ENCODE measurements at places on chromosomes 3 and 15.

DNA sequence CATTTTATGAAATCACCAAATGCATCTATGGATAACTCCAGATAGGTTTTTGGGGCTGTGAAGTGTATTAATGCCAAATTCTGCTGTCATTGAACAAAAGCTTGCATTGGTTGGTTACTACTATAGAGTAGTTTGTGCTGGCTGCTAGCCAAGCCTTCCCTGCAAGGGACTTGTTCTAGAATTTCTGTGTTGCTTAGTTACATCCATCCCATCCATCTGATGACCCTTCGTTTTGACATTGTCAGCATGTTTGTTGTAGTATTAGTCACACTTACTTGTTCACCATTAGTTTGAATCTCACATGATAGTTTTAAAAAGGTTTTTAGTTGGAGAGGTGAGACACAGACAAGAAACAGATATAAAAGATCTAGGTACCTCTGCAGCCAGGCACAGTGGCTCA, 7.0 kb upstream of the NIPA2 start:
- DNase-seq = no peak

DNA sequence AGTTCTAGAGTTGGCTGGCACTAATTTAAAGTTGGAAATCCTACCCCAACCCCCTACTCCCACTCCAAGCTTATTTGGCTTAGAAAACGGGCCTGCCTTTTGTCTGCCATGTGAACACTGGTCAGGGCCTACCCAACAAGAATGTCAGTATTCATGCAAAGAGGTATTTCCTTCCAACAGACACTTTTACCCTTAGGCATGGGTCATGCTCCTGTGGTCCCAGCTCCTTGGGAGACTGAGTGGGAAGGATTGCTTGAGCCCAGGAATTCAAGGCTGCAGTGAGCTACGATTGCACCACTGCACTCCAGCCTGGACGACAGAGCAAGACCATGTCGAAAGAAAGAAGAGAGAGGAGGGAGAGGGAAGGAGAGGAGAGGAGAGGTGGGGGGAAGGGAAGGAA, 137.5 kb upstream of the LRTM1 start:
- DNase-seq = no peak

GRCh38 chr15:96219681-96220080, 110.8 kb upstream of the NR2F2 start:
- no peak for DNase-seq

GRCh38 chr3:35671483-35671882, 32.2 kb downstream of the ARPP21 start:
- no peak for DNase-seq

DNA sequence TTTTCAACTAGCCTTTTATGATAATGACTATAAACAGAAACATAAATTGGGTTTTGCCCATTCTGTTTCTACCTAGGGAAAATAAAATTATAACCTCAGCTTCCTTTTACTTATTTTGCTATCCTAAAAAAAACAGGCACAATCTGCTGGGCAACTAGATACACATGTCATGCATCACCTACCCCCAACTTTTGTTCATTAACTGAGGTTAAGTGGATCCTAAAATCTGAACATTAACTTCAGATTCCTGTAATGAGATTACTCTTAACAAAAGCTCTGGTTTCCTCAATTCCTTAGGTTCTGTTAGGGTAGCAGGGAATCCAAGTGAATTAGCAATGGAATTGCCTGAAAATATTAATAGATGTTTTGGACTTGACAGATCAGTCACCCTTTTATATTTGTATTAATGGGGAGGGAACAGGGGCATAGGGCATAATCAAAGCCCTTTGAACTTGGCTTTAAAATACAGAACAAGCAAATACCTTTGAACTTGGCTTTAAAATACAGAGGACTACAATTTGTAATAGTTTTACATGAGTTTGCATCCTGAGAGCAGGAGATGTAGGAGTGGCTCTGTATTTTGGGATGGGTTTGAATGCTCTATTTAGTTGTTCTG, 106.6 kb downstream of the FEZF2 start:
- DNase-seq = no peak

DNA sequence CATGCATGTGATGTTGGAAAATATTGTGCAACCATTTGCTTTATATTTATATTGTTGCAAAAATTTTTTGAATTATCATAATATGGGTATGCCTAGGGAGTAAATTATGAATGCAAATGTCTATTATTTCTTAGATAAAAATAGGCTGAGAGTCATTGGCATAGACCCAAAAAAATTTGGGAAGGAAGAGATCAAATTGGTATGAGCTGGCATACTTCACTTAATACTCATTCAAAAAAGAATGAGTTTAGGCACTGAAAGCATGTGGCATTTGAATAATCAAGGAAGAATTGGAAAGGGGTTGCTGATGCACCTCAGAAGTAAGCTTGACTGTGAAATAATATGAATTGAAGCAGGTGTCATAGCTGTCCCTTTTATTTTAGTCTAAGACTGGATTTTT, 764.0 kb upstream of the DPPA4 start:
- DNase-seq = no peak

- no peak for DNase-seq
Observed at GRCh38 chr15:100847194-100847593, 32.4 kb upstream of the ALDH1A3 start.

DNA sequence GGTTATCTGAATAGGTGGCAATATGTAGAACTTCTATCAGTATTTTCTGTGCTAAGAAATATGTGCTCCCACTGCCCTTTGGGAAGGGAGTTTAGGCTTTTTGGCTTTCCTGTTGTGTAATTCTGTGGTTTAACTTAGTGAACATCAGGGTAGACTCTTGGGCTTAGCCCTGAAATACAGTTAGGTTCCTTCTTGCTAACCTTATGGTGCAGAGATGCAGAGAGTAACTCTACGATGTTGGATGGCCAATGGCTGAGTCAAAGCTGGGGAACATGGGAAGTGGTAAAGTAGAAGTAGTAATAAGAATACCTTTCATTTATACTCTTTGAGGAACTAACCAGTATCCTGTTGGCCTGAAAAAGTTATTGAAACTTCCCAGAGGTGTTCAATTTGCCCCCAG, 80.8 kb upstream of the IL12A start:
- no peak for DNase-seq

DNA sequence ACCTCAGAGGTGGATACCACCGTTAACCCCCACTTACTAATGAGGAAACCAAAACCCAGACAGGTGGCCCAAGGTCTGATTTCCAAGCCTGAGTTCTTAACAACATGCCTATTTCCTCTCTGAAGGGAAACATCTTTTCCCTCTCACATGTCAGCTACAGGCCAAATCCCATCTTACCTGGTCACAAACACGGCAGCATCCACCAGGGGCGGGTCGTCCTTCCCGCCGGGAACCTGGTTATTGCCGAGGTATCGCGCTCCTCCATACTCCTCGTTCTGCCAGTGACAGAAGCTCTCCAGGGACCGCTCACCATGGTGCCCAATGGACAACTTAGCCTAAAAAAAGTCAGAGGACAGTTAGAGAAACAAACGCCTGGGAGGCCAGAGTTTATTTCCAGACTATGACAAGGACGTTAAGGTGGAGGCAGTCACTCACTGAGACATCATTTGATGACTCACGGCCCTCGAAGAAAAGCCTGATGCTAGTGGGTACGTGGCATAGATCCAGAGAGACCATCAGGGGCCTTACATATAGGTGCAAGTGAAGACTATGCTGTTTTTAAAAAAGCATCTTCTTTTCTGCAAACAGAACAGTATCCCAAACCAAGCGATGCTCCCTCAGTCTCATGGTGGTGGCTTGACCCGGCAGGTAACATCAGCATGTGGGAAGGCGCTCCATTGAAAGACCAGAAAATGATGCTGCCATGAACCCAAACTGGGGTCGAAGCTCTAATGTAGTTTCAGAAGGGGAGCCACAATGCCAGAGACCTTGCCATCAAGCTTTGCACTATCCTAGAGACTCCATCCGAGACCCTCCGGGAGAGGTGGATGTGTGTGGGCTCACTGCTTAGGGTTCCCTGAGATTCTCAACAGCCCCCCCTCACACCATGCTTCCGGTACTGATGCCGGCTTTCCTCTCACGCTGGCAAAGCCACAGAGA, 80.2 kb downstream of the ADAMTS17 start:
- no peak for DNase-seq

- no peak for DNase-seq
Observed at GRCh38 chr15:58694641-58695398, 54.7 kb downstream of the ADAM10 start.

- DNase-seq = no peak
Observed at GRCh38 chr15:101494251-101494796, 4.8 kb upstream of the PCSK6 start.

DNA sequence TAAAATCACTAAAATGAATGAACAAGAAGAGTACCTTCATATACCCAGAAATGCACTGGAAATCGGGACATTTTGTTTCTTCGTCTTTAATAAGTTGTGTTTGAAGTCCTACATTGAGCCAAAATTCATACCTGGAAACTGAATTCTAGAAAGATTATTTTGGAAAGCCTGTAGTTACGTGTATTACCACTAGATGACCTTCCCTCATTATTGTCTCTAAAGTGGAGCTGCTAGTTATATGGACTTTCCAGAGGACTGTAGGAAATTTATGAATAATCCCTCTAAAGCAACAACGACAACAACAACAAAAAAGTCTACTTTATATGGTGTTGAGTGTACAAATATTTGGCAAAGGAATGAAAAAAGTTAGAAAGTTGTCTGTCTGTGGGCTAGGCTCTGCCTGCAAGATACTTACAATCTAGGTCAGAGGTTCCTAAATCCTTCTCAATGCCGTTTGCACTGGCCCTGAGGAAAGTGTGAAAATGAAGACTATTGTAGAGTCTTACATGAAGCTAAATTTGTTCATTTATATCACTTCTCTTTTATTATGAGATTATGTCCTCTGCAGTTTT, 234.8 kb upstream of the NR2E3 start:
- DNase-seq = no peak
